ENCODE measurements at places on chromosomes 16 and 17. TPM values are rescaled to one million over a fixed set of nuclear protein-coding genes. Genes with fewer than 3 reads are reported as not detected.

HID1 gene
- 1.3 TPM for total RNA-seq

SSH2 gene
- 28.5 TPM for total RNA-seq

HNF1B gene
- 0.05 TPM for total RNA-seq

KRT40 gene
- total RNA-seq, result 0.09 TPM

DNA sequence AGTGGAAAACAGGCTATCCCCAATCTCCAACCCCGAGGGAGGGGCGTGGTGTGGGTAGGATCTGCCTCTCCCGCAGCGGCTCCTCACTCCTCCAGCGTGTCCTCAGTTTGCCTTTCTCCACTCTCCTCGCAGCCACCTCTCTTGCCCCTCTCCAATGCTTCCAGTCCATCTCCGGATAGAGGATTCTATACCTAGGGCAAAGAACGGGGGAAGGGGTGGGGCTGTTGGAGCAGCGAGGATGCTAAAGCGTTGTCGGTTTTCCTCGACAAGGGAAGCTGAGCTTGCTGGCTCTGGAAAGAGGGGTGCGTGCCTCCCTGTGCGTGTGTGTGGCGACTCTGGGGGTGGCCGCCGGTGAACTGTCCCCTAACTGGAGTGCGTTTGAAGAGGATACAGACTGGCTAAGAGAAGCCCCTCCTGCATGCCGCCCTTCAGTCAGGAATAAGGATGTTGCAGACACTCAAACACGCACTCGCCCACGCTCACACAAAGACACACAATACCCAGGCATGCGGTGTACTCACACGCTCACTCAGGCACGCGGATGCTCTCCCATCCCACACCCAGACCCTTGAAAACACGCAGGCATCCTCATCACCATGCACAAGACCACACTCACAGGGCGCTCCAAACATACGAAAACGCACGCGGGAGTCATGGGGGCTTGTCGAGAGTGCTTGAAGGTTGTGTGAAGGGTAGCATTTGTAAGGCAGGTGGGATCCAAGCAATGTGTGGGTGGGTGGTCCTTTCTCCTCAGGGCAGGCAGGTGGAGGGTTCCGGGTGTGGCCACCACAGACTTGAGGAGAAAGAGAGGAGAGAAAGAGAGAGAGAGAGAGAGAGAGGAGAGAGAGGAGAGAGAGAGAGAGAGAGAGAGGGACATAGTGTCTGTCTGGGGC, 655 bp upstream of the GPR139 start:
- H3K27ac ChIP-seq, result no peak overlapping the region
- peaks cover 16% of the 10 kb centered on the region for H3K27me3 ChIP-seq
- H3K4me1 ChIP-seq, result no peaks in the 10 kb centered on the region

DNA sequence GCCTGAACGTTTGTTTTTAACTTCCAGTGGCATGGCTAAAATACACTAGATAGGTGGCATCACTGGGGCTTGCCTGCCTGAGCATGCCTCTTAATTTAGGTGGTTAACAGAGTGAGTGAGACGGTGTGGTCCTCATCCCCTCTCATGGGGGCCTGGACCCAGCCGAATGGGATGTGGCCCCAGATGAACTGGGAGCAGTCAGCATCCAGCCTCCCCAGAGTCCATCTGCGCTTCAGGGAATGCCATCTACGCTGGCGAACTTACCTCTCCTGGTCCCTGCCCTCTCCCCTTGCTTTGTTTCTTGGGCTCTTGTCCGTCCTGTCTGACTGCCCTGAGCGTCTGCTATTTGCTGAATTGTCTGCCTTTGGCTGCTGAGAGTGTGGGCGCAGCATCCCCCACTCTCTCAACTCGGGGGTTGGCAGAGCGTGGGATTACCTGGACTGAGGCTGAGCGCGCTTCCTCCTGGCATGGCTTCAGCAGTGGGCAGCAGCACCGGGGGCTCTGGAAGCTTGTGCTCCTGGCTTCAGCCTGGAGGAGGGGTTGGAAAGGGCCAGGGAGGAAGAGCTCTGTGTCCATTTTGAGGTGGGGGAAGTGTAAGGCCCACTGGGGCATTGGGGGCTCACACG, 2.1 kb downstream of the RAB40C start:
- H3K4me1 ChIP-seq, result peaks cover 26% of the 10 kb centered on the region
- DNase-seq, result no peak
- H3K4me3 ChIP-seq, result no peak overlapping the region
